ENCODE measurements at places on chromosomes 6 and 20.

DNA sequence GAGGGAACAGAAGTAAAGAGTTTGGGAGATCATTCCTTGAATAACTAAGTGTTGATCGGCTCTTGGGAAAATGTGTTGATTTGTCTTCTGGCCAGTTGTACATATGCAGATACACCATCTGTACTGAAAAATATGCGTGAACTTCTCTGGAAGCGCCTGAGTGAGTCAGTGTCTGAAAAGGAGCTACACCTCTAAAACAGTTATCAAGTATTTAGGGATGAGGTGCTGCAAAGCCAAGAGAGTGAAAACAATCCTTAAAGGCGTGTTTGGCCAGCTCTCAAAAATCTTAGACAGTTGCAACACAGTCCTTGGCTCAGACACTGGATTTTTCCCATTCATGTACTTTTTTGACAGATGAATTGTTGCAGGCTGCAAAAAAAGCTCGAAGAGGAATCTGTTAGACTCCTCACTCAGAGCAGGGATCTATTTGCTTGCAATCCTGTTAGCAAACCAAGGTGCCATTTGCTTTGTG, 61.3 kb downstream of the BMP6 start:
- DNase-seq, result no peak

- DNase-seq, result no peak
Observed at GRCh38 chr6:84526631-84527030, 237.8 kb downstream of the TBX18 start.

GRCh38 chr6:109332748-109333147, 49.5 kb downstream of the CD164 start:
- no peak for DNase-seq

DNA sequence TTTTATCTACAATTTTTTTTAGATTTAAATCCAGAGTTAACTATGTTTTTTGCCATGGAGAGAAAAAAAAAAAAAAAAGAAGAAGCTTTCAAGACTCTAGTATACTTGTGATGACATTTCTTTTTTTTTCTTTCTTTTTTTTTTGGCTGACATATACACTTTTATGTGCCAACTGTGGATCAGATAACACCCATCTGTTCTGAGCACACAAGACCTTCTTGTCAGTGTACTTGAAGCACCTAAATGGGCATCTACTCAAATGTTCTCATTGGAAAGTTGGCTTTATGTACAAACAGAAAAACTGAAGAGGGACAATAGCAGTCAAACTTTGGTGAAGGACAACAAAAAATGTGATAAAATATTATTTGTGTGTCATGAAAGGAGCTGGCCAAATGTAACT, 904.5 kb downstream of the GRIK2 start:
- no peak for DNase-seq

DNA sequence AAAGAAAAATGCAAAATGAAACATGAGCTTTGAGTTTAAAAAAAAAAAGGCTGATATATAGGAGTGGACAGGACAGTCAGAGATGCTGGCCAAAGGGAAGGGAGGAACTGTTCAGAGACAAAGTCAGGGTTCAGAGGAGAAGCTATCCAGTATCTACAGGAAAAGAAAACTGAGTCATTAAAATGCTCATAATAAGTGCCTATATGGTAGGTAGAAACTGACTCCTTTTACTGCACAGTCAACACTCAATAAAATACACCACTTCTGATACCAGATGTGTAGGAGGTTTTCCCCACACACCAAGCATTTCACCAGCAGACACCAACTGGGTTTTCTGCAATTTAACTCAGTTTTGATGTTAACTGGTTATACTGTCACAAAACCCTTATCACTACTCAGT, 32.9 kb downstream of the FRK start:
- DNase-seq, result no peak

DNA sequence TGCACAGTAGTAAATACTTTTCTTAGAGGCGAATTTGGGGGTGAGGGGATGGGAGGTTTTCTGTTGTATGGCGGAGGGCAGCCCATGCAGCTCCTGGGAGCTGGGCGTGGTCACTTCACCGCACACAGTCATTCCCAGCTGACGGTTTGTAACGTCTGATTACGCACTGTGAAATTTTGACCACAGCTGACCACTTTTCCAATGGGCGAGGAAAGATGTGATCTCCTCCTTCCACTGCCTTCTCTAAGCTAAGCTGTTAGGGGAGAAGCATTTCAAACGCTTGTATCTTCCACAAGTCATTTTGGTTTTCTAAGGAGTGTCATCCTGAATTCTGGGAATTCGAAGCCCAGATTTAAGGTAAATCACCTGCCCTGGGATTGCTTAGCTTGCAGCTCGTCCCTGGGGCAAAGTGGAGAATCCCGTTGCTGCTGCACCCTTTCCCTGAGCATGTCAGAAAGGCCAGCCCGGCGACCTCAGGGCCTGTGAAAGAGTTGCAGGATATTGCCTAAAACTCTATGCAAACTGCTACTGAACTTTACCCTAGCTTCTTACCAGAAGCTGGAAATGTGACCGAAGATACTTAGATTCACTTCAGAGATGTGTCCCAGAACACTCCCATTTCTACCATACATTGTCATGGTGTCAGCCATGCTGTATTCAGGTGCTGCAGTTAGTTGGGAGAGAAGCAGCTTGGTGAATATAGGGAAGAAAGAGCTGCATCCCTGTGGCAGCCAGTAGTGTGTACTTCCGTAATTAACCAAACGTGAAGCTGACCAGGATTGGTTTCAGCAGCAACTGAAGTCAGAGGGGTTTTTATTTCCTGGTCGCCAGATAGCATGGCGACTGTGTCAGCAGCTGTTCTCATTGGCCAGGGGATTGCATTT, 58.9 kb downstream of the RREB1 start:
- no peak for DNase-seq

- DNase-seq, result peak; percentile 51
Observed at GRCh38 chr6:26613689-26614683, 17.2 kb downstream of the ABT1 start.

DNA sequence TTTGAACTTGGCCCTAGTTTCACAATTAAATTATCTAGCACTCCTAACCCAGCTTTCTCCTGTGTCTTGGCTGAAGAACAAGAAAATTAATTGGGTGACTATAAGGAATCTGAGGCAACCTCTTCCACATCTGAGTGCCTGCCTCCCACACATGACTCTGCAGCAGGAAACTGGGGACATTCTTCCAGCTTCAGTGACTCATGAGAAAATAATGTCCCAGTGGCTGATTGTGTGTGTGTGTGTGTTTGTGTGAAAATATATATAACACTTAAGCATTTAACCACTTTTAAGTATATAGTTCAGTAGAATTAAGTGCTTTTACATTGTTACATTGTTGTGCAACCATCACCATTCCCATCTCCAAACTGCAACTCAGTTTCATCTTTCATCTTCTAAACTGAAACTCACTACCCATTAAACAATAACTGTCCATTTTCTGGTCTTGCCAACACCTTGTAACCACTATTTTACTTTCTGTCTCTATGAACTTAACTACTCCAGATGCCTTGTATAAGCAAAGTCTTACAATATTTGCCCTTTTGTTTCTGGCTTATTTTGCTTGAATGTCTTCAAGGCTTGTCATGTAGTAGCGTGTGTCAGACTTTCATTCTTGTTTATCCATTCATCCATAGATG, 8.7 kb downstream of the TRIM38 start:
- no peak for DNase-seq

DNA sequence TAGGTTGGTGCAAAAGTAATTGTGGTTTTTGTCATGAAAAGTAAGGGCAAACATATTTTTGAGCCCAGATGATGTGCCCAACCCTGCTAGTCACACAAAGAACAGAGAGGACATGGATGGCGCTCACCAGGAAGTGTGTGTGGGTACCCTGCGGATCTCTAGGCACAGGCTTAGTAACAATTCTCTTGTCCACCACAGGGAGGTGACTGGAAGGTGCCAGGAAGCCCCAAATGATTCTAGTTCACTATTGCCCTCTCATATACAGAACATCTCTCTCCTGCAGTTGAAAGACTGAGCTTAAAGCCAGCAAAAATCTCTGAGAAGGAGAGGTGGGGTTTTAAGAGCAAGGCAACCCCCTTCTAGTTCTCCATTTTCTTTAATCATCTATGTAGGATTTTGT, 272.1 kb upstream of the TAB2 start:
- peak; percentile 57 for DNase-seq

DNA sequence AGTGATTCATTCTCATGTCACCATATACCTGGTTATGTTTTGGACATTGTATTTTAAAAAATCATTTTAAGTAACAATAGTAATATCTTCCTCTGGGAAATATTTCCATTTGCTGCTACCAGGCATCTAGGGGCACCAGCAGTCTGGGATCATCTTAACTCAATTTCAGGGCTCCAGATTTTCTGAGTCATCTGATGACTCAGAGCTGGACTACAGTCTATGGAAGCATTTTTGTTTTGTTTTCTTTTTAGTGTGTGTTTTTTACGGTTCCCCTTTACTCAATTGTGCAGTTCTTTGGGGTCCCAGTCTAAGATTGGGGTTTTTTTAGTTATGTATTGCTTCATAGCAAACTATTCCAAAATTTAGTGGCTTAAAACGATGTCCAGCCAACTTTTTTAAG, 5.7 kb upstream of the FKBP5 start:
- no peak for DNase-seq

- no peak for DNase-seq
Observed at GRCh38 chr6:18663011-18663410, 275.9 kb downstream of the RNF144B start.

DNA sequence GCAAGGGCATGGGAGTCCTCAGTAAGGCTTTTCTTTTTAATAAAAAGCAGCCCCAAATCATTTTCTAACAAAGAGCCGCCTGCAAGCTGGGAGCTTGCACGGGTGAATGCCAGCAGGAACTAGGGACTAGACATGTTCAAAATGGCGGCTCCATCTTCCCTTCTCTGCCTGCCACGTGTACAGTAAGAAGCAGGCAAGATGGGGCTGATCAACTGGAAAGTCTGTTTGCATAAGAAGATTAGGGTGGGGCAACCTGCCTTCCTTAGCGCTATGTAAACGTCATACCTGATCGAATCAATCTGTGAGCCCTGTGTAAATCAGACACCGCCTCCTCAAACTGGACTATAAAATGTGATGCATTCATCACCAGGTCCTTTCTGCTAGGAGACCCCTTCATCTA, 299.4 kb upstream of the SOX4 start:
- no peak for DNase-seq

DNA sequence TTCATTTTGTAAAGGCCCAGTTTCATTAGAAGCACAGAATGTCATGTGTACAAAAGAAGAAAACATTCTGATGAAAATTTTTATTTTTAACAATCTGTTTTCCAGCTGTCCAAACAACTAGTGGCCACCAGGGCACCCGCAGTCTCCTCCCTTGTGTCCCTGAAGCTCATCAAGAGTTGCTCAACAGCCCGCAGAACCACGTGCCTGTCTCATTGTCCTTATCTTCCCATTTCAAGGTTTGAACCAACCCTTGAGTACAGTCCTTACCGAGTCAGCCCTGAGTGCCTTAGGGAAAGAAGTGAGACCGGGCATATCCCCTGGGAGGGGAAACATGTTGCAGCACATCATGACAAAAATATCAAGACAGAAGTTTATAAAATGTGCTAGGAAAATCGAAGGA, 15.9 kb upstream of the ZNF133 start:
- no peak for DNase-seq

- no peak for DNase-seq
Observed at GRCh38 chr6:139568151-139568955, 193.9 kb upstream of the CITED2 start.

DNA sequence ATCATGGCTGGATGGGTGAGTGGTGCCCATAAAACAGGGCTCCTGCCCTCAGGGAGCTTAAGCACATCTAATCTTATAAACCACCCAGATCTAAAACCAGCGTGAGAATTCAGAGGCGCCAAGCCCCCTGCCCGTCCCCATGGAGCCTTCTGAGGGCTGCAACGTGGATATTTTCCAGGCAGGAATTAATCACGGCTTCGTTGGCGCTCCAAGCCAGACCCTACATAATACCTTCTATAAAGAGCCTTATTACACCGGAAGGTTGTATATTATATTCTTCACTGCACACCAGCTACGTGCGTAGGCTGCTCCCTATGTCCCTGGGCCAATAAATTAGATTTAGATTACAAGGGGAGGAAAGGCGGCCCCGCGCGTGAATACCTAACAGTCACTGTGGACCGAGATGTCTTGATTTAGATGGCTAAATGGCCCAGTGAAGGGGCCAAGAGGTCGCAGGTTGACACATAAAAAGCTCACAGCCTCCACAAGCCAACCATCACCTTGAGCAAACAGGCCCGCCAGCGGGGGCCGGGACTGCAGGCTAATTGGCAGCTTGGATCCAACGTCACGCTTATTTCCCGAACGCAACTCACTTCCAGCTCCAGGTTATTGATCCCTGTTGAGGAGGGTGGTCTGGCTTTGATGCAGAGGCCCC, 64.7 kb upstream of the APCDD1L start:
- no peak for DNase-seq

- DNase-seq, result no peak
Observed at GRCh38 chr6:101700655-101701054, 307.1 kb downstream of the GRIK2 start.

- no peak for DNase-seq
Observed at GRCh38 chr6:1893470-1894130, 283.9 kb downstream of the FOXC1 start.

- no peak for DNase-seq
Observed at GRCh38 chr6:135170238-135170637, 10.9 kb upstream of the MYB start.

All from CD4-positive, alpha-beta T cell (primary cell).